ENCODE measurements at places on chromosomes 11 and 22. TPM values are rescaled to one million over a fixed set of nuclear protein-coding genes. Genes with fewer than 3 reads are reported as not detected.
A peak's percentile ranks its signal among the peaks of the same experiment; 100 is the strongest.

- no peaks in the 10 kb centered on the region for H3K36me3 ChIP-seq
- no peak for DNase-seq
- H3K4me1 ChIP-seq, result peaks cover 21% of the 10 kb centered on the region
- H3K27ac ChIP-seq, result no peak overlapping the region
- H3K4me3 ChIP-seq, result no peak overlapping the region
Observed at GRCh38 chr11:8221917-8222495, 41.7 kb downstream of the LMO1 start.

GRCh38 chr11:125429174-125429707 is 66.8 kb downstream of the FEZ1 start:
- no peak overlapping the region for H3K4me3 ChIP-seq
- peak; percentile 90 for DNase-seq
- H3K36me3 ChIP-seq, result no peaks in the 10 kb centered on the region
- H3K4me1 ChIP-seq, result peaks cover 36% of the 10 kb centered on the region

GRCh38 chr11:19577391-19577975 is 135.2 kb upstream of the NAV2 start:
- H3K27ac ChIP-seq, result no peak overlapping the region
- H3K27me3 ChIP-seq, result 0 out of 2 replicates have a peak, but pooled peaks cover 2% of the 10 kb centered on the region
- no peaks in the 10 kb centered on the region for H3K36me3 ChIP-seq
- peaks cover 10% of the 10 kb centered on the region for H3K4me1 ChIP-seq
- no peak for DNase-seq

DNA sequence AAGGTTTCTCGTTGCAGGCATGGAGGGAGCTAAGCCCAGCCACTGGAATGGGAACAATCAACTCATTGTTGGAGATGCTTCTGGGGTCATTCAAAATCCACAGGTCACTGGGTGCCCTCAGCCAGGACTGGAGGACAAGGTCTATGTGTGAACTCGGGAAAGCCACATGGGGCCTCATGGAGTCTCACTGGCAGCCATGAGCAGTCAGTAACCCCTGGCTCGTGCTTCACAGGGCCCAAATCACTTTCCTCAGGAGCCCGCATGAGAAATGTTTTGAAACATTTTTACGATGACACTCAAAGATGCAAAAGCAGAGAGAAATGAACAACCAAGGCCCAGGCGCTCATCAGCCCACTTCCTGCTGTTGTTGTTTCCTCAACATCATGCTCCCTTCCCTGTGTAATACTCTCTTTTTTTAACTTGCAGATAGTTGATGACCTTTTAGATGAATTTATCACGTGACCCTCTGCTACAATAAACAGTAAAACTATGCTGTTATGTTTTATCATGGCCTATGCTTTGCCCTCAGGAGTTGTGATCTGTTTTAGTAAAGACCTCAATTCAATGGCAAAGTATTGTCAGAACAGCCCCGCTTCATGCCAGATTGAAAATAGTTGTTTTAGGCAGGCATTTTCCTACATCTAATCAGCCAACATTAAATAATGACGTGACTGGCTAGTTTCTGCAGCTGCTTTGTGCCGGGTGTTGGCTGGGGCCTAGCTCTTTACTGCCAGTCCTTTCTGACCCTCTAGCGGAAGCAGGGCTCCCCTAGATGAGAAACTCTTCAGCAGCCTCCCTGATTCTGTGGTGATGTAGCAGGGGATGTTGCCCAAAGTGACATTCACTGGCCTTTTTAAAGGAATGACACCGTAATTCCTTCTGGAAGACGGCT is 39.7 kb downstream of the ADAMTS15 start:
- peaks cover 2% of the 10 kb centered on the region for H3K36me3 ChIP-seq
- no peak for DNase-seq
- H3K27me3 ChIP-seq, result peaks cover 3% of the 10 kb centered on the region
- H3K4me1 ChIP-seq, result no peaks in the 10 kb centered on the region
- no peak overlapping the region for H3K27ac ChIP-seq
- H3K4me3 ChIP-seq, result no peak overlapping the region

DNA sequence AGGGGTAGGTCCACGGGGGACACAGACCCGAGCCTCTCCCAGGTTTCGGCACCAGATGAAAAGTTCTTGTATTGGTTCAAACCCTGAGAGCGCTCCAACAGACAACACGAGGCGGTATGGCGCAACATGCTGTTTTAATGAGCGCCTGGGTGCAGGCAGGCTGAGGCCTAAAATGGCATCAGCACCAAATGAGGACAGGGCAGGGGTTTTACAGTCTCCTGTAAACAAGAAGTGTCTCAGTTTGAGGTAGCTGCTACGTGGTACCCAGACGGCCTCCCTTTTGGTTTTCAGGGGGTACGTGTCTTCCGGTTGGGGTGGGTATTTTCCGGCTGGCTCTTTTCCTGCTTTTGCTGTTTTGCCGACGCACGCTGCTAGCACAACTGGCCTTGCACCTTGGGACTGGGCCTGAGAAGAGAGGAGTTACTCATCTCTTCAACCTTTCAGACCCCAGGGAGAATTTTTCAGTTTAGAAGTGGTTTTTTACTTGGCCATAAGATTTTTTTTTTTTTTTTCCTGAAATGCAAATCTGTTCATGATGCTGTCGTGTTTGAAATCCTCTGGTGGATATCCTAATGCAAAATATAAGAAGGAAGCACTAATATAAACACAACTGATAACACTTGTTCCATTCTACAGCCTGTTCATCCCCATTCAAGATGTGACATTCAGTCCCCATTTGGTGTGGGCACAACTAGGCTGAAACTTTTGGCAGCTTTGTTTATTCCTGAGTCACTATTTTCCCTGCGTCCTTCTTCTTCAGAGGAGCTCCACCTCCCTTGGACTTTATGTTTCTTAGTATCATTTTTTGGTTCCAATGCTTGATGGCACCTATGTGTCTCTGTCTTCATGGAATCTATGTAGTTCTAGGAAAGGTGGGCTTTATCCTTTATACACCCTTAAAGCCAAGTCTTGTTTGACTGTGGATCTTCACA is 6.5 kb downstream of the PPFIBP2 start:
- no peak overlapping the region for H3K4me3 ChIP-seq
- H3K27ac ChIP-seq, result no peak overlapping the region
- peaks cover 13% of the 10 kb centered on the region for H3K27me3 ChIP-seq

DNA sequence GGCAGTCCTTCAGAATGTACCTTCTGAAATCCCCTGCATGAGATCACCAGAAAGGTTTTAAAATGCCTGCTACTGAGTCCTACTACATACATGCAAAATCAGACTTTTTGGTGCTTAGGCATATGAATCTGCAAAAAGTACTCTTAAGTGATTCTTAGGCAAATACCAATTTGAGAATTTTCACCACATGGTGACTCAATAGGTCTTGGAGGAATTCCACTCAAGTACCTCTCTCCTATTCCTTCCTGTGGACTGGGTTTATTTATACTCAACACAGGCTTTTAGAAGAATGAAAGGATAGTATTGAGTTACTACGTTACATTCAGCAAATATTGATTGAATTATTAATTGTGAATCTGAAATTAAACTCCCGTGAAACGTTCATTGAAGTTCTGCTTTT is 223.9 kb downstream of the CNTN5 start:
- no peaks in the 10 kb centered on the region for H3K36me3 ChIP-seq
- H3K4me3 ChIP-seq, result no peak overlapping the region
- H3K27me3 ChIP-seq, result no peaks in the 10 kb centered on the region
- no peak for DNase-seq

DNA sequence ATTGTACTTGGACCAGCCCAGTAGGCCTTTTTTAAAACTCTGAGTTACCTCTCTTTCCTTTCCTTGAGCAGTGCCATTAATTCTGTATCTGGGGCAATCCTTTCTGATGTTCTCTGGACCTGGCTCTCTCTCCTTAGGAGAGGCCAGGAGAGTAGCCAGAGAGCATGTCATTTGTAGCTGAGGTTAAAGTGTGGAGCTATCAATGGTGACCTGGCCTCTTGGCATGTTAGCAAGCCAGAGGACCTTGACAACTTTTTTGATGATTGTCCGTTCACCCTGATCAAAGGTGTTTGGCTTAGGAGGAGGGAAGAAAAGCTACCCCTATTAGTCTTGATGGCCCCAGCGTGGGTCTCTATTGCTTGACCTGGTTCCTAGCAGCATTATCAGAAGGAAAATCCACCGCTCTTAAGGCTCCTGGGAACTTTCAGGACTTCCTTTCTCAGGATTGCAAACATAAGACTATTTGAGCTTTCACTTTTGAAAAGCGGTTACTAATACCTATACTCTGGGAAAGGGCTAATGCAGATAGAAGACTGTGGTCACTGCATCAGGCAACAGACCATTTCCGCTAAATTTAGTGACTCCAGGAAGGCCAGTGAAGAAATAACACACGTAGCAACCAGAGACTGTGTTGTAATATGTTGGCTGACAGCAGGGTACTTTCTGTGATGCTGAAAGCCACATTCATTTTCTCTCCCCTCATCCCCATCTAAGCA is 18.2 kb downstream of the LIMK2 start:
- DNase-seq, result no peak
- no peaks in the 10 kb centered on the region for H3K27me3 ChIP-seq
- 0 out of 2 replicates have a peak overlapping the region, but pooled peaks have one; percentile 2 for H3K27ac ChIP-seq

DNA sequence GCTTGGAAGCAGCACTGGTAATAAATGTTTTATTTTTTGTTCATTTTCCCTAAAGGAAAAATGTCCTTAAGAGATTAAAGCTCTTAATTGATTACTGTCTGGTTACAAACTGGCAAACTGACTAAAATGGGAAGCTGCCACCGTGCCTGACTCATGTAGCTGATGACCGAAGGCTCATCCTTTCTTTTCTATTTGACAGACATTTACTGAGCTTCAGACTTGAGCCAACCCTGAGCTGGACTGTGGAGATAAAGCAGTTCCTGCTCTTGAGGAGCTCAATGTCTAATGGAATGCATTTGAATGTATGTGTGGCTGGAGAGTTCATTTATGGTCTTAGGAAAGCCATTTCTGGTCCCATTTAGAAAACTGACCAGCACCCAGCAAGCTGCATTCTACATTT is 91.3 kb downstream of the RNF169 start:
- H3K27me3 ChIP-seq, result no peaks in the 10 kb centered on the region
- H3K4me3 ChIP-seq, result no peak overlapping the region
- peaks cover 11% of the 10 kb centered on the region for H3K4me1 ChIP-seq
- H3K36me3 ChIP-seq, result peaks cover 19% of the 10 kb centered on the region
- DNase-seq, result no peak

DNA sequence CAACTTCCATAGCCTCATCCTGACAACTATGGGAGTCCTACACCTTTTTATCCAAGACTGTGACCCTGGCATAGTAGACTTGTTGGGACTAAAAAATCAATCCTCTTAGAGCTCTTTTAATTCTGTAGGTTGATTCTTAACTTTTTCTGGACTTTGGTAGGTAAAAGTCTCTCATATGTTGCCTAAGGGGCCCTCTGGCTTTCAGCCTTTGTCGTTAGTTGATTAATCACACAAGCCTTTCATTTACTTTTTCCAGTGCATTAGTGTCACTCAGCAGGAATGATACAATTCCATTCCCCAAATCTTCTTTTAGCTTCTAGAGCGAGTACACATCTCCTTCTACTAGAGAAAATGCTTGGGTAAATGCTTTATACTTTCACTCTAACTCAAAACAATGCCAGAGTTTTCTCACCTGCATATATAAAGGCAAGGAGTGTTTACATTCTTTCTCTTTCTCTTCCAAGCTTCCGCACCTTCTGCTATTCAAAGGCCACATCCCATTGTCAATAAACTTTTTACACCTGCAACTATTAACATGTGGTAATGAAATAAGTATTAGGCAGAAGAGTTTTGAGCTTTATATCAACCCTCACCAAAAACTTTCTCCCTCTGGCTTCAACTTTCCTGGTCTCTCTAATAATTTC is 516.6 kb downstream of the FAM181B start:
- H3K4me3 ChIP-seq, result peak overlapping the region; percentile 12
- no peaks in the 10 kb centered on the region for H3K36me3 ChIP-seq
- no peak for DNase-seq
- peaks cover 20% of the 10 kb centered on the region for H3K4me1 ChIP-seq
- no peaks in the 10 kb centered on the region for H3K27me3 ChIP-seq

DNA sequence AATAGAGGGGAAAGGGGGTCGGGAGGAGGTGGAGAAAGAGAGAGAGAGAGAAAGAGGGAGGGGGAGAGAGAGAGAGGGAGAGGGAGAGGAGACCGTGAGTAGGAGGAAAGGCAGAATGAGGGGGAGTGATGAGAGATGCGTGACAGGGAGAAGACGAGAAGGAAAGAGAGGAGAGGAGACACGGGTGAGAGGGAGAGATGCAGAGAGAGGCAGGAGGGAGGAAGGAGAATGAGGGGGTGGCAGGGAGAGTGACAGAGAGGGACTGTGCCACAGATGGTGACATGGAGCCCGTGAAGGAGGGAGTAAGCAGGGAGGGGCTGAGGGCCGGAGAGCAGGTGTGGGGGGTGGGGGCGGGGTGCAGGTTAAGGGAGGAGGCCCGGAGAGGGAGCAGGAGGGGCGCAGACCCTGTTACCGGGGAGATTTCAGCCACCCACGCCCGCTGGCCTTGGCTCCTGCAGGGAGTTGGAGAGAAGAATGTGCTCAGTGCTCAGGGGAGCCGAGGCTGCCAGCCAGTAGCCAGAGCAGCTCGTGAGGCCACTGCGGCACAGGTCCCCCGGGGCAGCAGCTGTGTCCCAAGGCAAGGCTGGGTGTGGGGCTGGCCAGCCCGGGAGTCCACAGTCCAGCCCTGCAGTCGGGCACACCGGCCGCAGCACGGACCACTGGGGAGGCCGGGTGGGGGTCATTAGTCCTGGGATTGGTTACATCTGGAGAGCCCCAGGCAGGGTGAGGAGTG is at the start of gene SSTR3:
Gene SSTR3, minus strand, starts transcription at position 304 of the 733 bp plus-strand sequence. CDS start 4,674 bp downstream, outside the sequence.
- H3K27ac ChIP-seq, result no peak within 1 kb of the TSS
- peak; percentile 34 for DNase-seq
- H3K36me3 ChIP-seq, result no peaks in the 10 kb centered on the region
- H3K4me1 ChIP-seq, result peaks cover 12% of the 10 kb centered on the region
- peak within 1 kb of the TSS; percentile 62 for H3K4me3 ChIP-seq

- H3K27ac ChIP-seq, result peak overlapping the region; percentile 64
- no peak overlapping the region for H3K4me3 ChIP-seq
- peaks cover 12% of the 10 kb centered on the region for H3K36me3 ChIP-seq
- DNase-seq, result no peak
- H3K4me1 ChIP-seq, result peaks cover 23% of the 10 kb centered on the region
- peaks cover 2% of the 10 kb centered on the region for H3K27me3 ChIP-seq
Observed at GRCh38 chr22:36771356-36772063, 4.4 kb downstream of the IFT27 start.

The CCDC73 gene
- total RNA-seq, result not detected

The TRIM6 gene
- total RNA-seq, result 30.2 TPM

The TRIM49D2 gene
- total RNA-seq, result not detected
